ENCODE measurements at places on chromosomes 4 and X. TPM values are rescaled to one million over a fixed set of nuclear protein-coding genes. Genes with fewer than 3 reads are reported as not detected.

The ADGRL3 gene
- total RNA-seq = not detected

The FAM13A gene
- 5.3 TPM for total RNA-seq

- DNase-seq = no peak
Observed at GRCh38 chr4:178480105-178480504, 1037.9 kb upstream of the AGA start.

DNA sequence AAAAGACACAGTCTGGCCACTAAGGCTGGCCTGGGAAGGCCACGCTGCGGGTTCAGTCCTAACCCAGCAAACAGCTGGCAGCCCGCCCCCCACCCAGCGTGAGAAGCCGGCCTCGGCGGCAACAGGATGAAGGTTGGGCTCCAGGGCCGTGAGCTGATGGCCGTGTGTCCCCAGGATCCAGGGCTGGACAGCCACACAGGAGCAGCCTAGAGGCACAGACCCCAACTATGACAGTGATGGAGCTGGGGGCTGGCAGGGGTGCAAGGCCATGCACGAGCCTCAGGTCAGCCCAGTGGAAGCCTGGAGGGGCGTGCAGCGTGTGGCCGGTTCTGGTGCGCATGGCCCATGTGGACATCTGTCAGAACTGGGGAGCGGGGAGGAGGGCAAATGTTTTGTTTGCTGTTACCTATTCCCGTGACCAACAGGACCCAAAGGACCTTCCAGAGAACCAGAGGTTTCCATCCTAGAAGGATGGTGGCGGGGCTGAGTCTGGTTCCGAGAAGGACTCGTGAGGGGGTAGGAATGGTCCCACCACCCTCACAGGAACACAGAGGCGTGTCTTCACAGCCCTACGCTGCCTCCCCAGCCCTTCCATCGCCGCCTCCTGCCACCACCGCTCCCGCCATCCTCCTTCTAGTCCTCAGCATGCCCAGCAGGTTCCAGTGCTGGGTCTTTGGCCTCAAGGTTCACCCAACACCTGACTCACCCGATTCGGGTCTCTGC, 46.5 kb downstream of the ZFYVE28 start:
- DNase-seq = no peak

- no peak for DNase-seq
Observed at GRCh38 chr4:47721892-47722575, 115.8 kb downstream of the CORIN start.

All from activated CD4-positive, alpha-beta T cell treated with anti-CD3 and anti-CD28 coated beads, Interleukin-2, amount 10 ng/mL, durations not matched to agents 24 days and 14 days (primary cell).